ENCODE measurements at places on chromosomes 12 and 14. TPM values are rescaled to one million over a fixed set of nuclear protein-coding genes. Genes with fewer than 3 reads are reported as not detected.
A peak's percentile ranks its signal among the peaks of the same experiment; 100 is the strongest.

- no peak overlapping the region for H3K27ac ChIP-seq
- no peaks in the 10 kb centered on the region for H3K36me3 ChIP-seq
- H3K4me1 ChIP-seq = no peaks in the 10 kb centered on the region
These were observed 119.5 kb upstream of the PMCH start for GRCh38 chr12:102317155-102317554.

GRCh38 chr12:42706321-42706720, 116.8 kb upstream of the PRICKLE1 start:
- H3K4me1 ChIP-seq = no peaks in the 10 kb centered on the region
- DNase-seq = no peak
- H3K4me3 ChIP-seq = no peak overlapping the region
- H3K36me3 ChIP-seq = peaks cover 6% of the 10 kb centered on the region
- no peaks in the 10 kb centered on the region for H3K27me3 ChIP-seq
- H3K27ac ChIP-seq = no peak overlapping the region

- no peaks in the 10 kb centered on the region for H3K4me1 ChIP-seq
- no peaks in the 10 kb centered on the region for H3K36me3 ChIP-seq
- H3K27me3 ChIP-seq = no peaks in the 10 kb centered on the region
- no peak overlapping the region for H3K4me3 ChIP-seq
- no peak for DNase-seq
These were observed 382.3 kb downstream of the PCNX1 start for GRCh38 chr14:71289536-71289935.

GRCh38 chr12:8644345-8645248, 18.0 kb downstream of the MFAP5 start:
- no peaks in the 10 kb centered on the region for H3K36me3 ChIP-seq
- H3K4me3 ChIP-seq = no peak overlapping the region
- H3K27ac ChIP-seq = no peak overlapping the region
- no peaks in the 10 kb centered on the region for H3K27me3 ChIP-seq

DNA sequence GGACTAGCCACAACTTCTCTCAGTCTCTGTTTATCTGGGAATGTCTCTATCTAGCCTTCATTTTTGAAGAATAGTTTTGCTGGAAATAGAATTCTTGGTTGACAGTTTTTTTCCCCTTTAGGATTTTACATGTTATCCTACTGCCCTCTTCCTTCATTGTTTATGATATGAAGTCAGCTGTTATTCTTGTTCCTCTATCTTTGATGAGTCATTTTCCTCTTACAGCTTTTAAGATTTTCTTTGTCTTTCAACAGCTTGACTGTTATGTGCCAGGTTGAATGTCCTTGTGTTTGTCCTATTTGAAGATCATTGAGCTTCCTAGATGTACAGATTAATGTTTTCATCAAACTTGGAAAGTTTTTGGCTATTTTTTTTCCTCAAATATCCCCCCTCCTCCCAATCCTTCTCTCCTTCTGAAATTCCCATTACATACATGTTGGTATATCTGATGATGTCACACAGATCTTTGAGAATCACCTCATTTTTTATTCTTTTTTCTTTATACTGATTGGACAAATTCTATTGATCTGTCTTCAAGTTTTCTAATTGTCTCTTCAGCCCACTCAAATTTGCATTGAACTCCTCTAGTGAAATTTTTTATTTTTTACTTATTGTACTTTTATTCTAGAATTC, 4.5 kb upstream of the GOLGA5 start:
- H3K27me3 ChIP-seq = no peaks in the 10 kb centered on the region
- H3K4me3 ChIP-seq = no peak overlapping the region
- peaks cover 4% of the 10 kb centered on the region for H3K4me1 ChIP-seq
- no peak overlapping the region for H3K27ac ChIP-seq
- DNase-seq = no peak
- peaks cover 7% of the 10 kb centered on the region for H3K36me3 ChIP-seq

GRCh38 chr12:125296701-125297100, 231.5 kb downstream of the AACS start:
- peaks cover 5% of the 10 kb centered on the region for H3K36me3 ChIP-seq
- H3K27me3 ChIP-seq = peaks cover 15% of the 10 kb centered on the region
- peak overlapping the region; percentile 57 for H3K27ac ChIP-seq
- H3K4me3 ChIP-seq = no peak overlapping the region

DNA sequence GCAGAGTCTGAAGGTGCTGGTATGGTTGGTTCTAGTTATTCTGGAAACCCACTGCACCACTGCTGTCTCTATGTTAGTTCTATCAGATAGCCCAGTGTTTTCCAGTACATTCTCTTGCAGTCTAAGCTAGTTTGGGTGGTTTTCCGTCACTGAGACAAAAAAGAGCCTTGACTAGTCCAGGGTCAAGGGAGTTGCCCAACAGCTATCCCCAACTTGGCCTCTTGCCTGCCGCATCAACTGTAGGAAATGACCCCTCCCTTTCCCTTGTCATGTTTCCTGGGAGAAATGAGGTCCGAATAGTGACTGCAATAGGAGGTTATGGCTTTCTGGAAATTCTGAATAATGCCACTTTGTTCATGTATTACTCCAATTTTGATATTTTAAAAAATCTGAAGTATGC, 160.4 kb downstream of the EFCAB11 start:
- no peaks in the 10 kb centered on the region for H3K27me3 ChIP-seq
- no peak overlapping the region for H3K27ac ChIP-seq
- H3K36me3 ChIP-seq = no peaks in the 10 kb centered on the region
- DNase-seq = no peak

DNA sequence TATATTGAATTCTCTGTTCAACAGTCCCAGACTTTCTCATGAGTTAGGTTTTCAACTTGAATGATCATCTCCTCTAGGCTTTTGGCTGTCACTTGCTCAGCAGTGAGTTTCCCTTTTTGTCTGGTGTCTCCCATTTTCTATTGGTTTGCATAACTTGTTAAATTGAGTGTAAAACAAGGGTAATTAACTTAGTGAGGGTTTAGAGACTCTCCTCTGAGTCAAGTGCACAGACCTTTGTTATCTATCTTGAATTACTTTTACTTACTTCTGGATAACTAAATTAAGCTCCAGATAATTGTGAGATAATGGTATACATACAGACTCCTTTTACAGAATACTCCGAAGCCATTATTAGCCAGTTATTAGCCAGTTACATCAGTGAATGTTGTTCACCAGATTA, 22.0 kb downstream of the MLXIP start:
- no peak overlapping the region for H3K4me3 ChIP-seq
- peaks cover 12% of the 10 kb centered on the region for H3K27me3 ChIP-seq

DNA sequence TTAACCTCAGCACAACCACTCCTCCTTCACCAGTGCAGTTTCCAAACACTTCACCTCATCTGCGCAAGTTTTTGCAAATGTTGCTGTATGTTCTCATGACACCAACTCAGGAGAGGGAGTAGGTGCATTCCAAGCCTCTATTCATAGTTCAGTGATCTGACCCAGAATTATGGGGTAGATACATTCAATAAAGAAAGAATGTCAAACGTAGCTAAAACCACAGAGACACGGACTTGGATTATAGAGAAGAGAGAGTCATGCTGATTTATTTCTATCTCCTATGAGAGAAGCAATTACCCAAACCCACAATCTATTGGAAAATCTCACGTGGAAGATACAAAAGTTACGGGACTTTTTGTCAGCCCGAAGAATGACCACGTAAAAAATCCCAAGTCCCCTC, 1006.0 kb upstream of the TMEM132C start:
- H3K4me1 ChIP-seq = no peaks in the 10 kb centered on the region
- DNase-seq = no peak
- no peak overlapping the region for H3K27ac ChIP-seq
- peaks cover 6% of the 10 kb centered on the region for H3K36me3 ChIP-seq
- H3K27me3 ChIP-seq = no peaks in the 10 kb centered on the region

The KRT72 gene
- not detected for total RNA-seq

The SLCO1B1 gene
- not detected for total RNA-seq

The RBM23 gene
- 70.9 TPM for total RNA-seq

The IRAK3 gene
- 3.9 TPM for total RNA-seq

The ARHGEF40 gene
- total RNA-seq = 42.4 TPM

Data from glutamatergic neuron (in vitro differentiated cells).